ENCODE measurements at places on chromosomes 2 and 18.

DNA sequence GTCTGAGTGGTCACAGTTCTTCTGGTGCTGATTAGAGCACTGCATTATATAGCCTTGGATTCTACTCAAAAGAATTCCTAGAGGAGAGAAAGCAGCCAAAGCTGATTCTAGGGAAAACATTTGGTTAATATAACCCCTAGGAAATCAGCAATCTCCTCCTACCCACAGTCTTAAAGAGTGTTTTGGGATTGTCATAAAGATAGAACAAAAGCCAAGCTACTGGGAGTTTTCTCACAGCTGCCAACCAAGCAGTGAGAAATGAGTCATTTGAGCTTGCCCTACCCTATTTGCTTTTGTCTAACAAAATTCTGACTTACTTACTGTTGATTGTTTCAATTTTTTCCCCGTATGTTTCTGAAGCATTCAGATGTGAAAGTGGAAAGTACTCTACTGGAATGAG is 469.3 kb downstream of the PLCL1 start:
- DNase-seq: no peak

- DNase-seq: peak; percentile 24
These were observed 207.5 kb downstream of the SPP2 start for GRCh38 chr2:234257859-234258561.

DNA sequence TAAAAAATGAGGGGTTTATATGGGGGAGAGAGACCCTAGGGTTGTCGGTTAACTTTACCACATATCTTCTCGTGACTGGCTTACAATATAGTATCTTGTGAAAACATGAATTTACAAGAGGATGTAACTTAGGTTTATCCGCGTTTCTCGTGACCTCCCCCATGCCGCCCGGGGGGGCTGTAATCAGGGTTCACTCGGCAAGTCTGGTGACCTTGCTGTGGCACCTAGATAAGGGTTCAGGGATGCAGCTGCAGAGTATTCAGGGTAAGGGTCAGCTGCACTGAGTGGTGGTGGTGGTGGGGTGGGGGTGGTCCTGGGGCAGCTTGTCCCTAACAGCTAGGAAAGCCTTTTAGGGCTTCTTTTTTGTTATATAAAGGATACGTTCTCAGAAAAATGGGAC is 112.3 kb downstream of the LYPD1 start:
- no peak for DNase-seq

DNA sequence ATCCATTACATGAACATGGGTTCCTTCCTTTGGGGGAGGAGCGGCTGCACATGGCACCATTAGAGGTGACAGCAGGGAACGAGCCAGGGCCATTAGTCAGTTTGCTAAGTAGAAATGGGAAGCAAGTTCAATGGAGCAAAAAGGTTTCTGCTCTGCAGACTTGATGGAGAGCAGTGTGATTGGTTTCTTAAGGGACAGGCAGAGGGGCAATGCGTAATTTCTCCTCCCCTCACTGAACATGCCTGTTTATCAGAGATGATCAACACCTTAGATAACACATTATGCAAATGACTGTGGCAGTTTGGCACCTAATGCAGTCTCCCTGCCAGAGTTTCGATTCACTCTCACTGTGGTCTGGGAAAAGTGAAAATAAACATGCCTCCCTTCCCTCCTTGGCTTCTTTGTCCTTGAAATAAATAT is 414.5 kb downstream of the STK39 start:
- DNase-seq: no peak

DNA sequence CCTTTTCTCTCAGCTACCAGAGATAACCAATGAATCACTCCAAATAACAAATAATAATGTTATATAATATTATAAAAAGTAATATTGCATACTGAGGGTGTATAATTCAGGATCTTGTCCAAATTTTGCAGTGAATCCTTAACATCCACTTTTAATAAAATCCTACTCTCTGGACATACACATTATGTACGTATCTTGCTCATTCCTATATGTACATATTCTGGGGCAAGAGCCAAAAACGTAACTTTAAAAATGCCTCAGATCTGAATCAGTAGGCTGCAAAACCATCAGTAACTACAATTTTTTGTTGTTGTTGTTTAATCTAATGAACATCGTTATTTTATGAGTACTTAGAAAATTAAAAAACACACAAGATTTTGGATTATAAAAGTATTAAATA is 65.3 kb downstream of the SMAD2 start:
- DNase-seq: no peak

- DNase-seq: no peak
These were observed 234.6 kb upstream of the RAB12 start for GRCh38 chr18:8374676-8375075.

GRCh38 chr18:52401236-52401635 is 61.2 kb downstream of the DCC start:
- no peak for DNase-seq

GRCh38 chr2:26772064-26773001 is 8.2 kb downstream of the SLC35F6 start:
- DNase-seq: peak; percentile 52

DNA sequence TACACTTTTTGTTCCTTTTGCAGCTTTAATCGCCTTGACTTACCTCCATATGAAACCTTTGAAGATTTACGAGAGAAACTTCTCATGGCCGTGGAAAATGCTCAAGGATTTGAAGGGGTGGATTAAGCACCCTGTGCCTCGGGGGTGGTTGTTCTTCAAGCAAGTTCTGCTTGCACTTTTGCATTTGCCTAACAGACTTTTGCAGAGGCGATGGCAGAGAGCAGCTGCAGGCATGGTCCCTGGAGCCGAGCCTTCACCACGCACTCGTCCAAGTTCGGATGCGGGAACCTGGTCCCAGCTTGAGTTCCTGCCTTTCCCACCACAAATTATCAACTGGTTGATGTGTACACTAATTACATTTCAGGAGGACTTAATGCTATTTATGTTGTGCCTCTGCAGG is 232.7 kb downstream of the ALPK2 start:
- DNase-seq: no peak

- DNase-seq: no peak
These were observed 383.9 kb upstream of the HS6ST1 start for GRCh38 chr2:128702616-128703015.

DNA sequence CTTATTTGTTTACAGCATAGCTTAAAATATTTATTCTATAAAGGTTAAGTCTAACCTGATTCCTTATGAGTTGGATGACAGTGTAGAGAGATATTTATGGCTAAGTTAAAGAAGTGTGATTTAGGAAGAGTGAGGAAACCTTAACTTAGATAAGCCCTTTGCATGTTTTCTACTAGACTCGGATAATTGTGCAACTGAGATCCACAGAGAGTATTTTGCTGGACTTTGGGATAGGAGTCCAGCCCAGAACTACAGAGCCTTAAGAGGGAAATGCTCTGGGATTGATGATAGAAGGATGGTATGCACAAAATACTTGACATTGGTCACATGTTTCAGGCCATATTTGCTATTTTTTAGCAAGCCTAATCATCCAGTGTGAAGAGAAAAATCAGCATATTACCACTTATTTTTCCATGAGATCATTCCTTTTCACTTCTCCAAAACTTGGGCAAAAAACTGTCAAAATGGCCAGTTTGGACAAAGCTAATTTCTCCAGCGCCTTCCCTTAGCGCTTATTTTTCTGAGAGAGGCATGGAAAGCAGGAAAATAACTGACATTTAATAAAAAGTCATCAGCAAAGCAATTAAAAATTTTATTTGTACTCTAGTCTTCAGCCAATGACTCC is 3.1 kb downstream of the CD28 start:
- no peak for DNase-seq

GRCh38 chr2:231795525-231796327 is 9.5 kb downstream of the COPS7B start:
- no peak for DNase-seq

GRCh38 chr18:137327-137726 is 21.0 kb upstream of the USP14 start:
- no peak for DNase-seq

GRCh38 chr2:176560296-176560695 is 291.1 kb downstream of the MTX2 start:
- DNase-seq: no peak

DNA sequence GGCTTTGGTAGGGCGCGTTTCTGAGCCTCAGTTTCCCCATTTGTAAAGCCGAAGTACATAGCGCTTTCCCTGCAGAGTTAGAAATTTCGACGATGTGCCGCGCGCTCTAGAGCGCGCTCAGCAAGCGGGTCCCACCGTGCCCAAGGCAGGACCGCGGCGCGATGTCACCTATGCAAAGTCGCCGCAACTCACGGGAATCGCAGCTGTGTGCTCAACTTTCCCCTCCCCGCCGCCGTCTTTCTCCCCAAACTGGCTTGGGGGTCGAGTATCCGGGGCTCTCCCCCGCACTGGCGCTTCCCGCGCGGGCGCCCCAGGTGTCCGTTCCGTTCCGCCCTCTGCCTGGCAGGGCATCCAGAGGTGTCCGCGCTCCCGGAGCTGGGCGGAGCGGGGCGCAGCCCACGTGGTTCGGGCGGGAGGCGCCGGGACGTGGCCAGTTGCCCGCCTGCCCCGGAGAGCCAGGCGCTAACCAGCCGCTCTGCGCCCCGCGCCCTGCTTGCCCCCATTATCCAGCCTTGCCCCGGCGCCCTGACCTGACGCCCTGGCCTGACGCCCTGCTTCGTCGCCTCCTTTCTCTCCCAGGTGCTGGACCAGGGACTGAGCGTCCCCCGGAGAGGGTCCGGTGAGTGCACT is at the start of gene MLPH:
Gene MLPH (plus strand): TSS at position 433 of the 630 bp plus-strand sequence. CDS start 6,176 bp downstream, outside the sequence.
- no peak for DNase-seq

DNA sequence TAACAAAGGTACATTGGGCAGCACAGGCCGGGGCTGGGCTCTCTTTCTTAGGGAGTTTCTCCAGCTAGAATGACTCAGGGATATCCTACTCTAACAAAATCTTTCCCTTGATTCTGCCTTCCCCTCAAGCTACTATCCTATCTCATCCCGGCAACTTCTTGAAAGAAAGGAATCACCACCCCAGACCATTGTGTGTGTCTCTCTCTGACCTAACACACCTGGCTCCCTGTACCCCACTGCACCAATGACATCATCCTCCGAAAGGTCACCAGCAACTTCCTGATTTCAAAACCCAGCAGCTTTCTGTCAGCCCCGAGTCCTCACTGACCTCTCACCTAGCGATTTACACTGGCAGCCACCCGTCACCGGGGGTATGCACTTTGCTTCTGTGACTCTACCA is 72.1 kb upstream of the MAP4K4 start:
- no peak for DNase-seq

- no peak for DNase-seq
These were observed 46.2 kb upstream of the SERPINE2 start for GRCh38 chr2:224085246-224085645.

DNA sequence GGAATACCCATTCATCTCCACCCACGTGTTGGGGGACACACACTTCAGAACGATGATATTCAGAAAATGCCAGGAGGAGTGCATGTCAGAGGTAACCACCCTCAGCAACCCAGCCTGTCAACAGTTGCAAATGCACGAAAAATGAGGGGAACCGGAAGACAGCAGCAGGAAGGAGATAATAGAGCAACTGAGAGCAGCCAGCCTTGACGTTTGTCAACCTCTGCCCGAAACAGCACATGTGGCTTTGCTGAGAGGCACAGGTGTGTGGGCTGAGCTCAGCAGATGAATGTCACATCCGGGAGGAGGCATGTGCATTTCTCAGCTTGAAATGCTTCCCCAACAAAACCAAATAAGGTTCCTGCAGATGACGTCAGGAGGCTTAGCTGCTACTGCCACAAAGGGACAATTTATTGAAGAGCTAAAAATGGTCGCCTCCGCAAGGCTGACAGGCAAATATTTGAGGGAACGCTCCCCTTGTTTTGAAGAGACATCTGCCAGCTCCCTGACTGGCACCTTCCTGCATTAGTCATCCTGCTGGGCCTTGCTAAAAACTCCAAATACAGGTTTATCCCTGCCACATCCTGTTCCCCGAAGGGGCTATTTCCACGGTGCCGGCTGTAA is 419.0 kb downstream of the NBAS start:
- no peak for DNase-seq

DNA sequence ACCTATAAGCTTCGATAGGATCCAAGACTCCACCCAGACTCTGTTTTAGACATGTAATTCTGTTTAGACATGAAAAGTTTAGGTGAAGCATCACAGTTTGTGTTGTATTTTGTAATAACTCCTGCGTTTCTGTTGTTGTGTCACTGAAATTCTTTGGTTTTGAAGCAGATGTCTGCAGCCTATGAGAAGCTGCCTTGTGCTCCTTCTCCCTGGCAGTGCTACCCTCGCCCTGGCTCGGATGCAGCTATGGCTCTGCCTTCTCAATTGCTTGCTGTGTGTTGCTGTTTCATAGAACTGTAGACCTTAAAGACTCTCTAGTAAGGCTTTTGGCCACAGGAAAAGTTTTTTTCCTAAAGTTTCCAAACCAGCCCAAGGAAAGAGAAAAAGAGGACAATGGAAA is 40.2 kb upstream of the ZNF638 start:
- DNase-seq: no peak

DNA sequence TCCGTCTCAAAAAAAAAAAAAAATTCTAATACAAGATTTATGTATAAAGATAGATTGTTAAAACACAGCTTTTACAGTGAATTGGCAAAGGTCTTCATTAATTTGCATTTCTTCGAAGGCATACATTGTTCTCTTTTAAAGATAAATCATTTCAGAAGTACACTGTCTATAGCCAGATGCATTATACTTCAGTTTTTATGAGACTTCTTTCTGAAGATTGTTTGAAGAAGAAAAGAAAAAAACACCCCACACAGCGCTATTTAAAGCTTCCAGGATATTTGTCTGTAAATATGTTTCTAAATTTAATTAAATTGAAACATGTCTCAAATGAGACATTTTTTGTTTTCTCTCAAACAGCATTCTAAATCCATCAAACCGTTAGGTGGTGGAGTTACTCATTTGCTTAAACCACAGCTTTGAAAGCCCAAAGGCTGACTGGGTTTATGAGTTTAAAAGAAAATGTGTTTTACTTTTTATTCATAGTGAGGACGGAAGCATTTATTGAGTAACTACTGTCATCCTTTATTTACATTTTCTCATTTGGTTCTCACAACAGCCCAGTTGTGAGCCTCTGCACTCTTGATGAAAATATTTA is 42.4 kb upstream of the C1GALT1C1L start:
- DNase-seq: no peak

DNA sequence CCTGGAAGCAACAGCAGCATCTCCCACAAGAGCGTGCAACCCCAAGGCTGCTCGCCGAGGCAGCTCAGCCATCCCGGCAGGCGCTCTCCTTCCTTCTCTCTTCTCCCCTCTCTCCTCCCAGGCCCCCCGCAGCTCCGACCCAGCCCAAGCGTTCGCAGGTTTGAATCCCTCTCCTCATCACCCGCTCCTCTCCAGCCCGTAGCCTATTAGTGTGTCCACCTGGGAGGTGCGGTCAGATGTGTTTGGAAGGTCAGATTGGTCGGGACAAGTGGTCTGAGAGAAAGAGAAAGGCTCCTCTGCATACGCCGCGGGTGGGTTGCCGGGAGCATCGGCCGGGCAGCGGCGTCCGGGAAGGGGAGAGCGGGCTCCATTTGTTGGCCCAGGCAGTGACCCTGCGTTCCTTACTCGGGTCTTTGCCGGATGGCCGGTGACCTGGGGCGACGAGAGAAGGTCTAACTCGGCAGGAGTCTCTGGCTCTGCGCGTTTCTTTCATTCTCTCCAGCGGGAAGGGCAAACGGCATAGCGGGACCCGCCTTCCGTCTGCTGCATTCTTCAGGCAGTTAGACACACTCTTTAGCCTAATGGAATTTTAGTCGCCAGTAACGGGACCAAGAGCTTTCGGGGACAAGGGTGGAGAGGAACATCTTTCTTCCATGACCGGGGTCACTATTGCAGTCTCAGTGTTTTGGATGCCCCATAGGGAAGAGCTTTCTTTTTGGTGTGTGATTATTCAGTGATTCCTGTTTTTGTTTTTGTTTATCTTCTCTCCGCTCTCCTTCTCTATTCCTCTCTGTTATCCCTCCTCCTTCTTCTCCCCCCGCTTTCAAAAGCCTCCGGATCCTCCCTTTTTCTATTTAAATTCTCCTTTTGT is 1.1 kb upstream of the TMEFF2 start:
- DNase-seq: peak; percentile 56

- DNase-seq: no peak
These were observed 47.0 kb upstream of the MAP3K20 start for GRCh38 chr2:173028671-173029070.

Measured in muscle of arm (tissue), 14 donors.